NCI-H2227 treated with DMSO at 0.1 percent for 48 hours (cell line): ENCODE measurements at places on chromosomes 4 and X.

- DNase-seq: no peak
These were observed 106.0 kb upstream of the GRXCR1 start for GRCh38 chr4:42786350-42787078.

DNA sequence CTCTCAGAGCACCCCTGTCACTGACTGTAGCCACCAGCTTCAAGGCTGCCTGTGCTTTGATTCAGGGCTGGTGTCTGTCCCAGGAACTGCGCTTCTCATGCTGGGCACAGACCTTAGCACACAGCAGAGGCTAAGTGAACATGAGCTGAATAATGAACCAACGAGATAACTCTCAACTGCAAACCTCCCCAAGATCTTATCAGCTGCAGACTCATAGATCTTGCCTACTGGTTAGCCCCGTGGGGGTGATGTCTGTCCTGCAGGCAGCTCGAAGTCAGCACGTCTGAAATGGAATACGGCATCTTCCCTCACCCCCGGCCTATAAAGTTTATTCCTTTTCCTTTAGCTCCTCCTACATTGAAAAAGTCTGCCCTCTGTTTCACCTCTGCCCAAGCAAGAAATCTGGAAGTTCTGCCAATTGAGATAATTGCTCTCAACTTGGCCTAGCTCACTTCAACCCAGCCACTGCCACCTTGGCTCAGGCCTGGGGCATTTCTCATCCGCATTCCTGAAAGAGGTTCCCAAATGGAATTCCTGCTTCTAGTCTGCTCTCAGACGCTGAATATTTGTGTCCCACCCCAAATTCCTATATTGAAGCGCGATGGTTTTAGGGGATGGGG is 73.7 kb downstream of the GATB start:
- DNase-seq: no peak

DNA sequence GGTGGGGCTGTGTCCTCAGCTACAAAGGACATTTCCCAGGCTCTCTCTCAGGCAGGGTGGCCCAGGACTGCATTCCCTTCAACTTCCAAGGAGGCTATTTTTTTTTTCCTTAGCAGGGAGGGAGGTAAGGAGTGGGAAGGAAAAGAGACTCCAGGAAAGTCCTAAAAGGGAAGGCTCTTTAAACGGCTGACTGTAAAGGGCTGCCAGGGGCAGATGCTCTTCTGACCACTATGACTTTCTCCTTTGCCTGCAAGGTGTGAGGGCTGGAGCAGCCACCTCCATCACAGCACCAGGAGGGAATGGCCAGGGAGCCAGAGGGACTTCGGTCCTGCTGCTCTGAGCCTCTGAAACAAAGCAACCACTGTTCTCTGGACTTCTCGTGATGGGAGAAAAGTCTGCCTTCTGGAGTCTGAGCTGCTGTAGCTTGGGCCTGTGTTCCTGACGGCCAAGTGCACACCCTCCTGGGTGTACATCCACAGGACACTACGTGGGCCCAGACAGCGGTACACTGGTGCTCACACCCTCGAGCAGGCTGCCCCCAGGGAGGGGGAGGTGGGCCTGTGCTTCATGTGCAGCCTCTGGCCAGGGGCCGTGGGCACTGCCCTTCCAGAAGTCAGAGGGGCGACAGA is 17.9 kb downstream of the NAT8L start:
- no peak for DNase-seq

- DNase-seq: no peak
These were observed 10.1 kb downstream of the GK start for GRCh38 chrX:30663322-30663721.

DNA sequence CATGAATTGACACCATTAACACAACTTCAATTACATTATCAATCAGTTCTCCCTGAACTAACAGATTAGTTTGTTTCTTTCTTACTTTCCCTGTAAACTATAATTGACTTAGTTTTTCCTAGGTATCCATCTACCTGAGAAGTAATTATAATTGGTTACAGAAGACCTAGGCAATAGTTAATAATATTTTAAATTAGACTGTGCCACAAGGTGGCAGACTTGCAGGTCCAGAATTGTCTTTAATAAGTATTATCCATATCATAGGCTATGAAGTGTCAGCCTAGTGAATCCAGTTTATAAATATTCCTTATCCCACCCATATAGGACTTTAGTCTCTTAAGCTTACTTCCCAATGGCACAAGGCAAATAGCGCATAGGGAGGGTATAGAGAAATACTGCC is 48.9 kb upstream of the FAM47B start:
- no peak for DNase-seq

GRCh38 chr4:134585972-134586371 is 384.4 kb upstream of the PABPC4L start:
- DNase-seq: no peak

DNA sequence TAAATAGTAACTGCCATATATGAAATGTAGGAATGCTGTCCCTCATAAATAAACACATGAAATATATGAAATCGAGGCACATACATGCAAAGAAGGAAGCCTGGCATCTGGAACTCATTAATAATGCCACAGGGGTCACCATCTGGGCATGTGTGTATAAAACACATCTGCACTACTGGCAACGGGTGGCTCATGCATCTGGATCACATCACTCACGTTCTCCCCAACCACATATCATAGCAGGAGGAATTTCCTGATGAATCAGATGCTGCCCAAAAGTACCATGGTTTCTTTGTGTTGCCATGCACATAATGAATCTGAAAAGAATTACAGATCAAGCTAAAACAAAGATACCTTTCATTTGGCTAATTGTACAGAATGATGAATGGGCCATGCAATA is 28.6 kb downstream of the RNF175 start:
- DNase-seq: no peak

- DNase-seq: no peak
These were observed 12.3 kb upstream of the GRIA3 start for GRCh38 chrX:123171781-123172180.

- DNase-seq: no peak
These were observed 24.6 kb upstream of the WWC2 start for GRCh38 chr4:183074288-183074990.

GRCh38 chr4:9811806-9812205 is 30.4 kb downstream of the DRD5 start:
- no peak for DNase-seq

DNA sequence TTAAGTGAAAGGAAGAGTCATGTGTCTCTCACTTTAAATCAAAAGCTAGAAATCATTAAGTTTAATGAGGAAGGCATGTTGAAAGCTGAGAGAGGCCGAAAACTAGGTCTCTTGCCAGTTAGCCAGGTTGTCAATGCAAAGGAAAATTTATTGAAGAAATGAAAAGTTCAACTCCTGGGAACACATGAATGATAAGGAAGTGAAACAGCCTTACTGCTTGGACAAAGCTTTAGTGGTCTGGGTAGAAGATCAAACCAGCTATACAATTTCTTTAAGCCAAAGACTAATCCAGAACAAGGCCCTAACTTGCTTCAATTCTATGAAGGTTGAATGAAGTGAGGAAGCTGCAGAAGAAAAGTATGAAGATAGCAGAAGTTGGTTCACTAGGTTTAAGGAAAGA is 24.9 kb downstream of the RHOH start:
- no peak for DNase-seq

DNA sequence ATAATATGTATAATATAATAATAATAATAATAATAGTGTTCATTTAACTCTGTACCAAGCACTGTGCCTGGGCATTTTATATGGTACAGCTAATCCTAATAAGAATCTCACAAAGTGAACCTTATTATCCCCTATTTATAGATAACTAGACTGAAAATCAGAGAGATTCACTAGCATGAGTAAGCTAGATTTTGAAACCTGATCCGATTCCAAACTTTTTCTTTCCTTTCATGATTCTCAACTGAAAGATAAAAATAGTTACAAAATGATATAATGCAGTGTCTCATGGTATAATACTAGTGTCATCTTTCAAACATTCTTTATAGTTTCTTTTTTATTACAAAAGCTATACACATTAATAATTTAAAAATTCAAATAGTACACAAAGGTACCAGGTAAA is 55.9 kb upstream of the RNF128 start:
- no peak for DNase-seq

DNA sequence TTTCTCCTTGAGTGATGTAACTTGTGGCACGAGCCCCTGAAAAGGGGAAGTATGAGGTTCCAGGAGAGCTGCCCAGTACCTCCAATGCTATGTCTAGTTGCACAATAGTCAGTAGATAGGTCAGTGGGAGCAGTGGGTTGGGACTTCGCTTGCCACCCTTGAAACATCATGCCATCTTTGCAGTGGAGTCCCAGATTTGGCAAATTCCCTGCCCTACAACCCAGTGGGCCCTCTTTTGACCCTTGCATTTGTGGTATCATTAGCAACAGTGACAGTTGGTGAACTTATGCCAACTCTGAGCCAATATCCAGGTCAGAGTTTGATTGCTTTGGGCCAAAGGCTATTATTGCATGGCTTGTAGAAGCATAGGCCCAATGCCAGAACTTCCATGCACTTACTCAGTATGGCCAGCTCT is 12.3 kb downstream of the FHL1 start:
- DNase-seq: no peak

DNA sequence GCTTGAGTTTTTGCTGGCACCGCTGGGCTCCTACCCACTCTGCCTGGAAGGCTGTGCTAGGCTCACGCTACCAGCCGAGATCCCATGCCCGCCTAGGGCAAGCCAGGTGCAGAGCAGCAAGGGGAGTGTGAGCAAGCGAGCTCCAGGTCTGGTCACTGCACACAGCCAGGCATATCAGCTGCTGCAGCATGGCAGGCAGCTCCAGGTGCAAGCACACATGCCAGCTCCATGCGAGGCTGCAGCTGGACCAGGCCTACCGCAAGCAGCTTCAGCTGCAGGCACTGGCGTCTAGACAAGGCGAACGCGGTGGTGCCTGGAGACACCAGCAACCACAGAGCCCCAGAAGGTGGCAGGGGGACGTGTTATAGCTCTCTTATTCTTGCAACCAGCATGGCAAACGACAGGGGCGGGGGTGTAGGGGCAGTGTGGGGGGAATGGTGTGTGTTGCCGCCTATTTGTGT is 614.7 kb upstream of the EPHA5 start:
- DNase-seq: no peak

DNA sequence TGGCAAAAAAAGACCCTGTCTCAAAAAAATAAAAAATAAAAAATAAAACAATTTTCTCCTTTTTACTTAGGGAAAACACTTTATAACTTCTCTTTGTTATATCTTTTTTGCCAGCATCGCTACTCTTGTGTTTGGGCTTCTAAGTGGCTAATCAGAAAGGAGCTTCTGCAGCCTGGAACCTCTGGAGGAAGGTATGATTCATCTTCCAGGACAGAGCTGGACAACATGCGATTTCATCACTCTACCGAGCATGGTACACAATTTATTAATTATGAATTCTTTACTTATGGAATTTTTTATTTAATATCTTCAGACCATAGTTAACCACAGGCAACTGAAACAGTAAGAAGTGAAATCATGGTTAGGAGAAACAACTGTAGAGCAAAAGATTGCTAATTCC is 1254.3 kb upstream of the AGA start:
- DNase-seq: no peak

DNA sequence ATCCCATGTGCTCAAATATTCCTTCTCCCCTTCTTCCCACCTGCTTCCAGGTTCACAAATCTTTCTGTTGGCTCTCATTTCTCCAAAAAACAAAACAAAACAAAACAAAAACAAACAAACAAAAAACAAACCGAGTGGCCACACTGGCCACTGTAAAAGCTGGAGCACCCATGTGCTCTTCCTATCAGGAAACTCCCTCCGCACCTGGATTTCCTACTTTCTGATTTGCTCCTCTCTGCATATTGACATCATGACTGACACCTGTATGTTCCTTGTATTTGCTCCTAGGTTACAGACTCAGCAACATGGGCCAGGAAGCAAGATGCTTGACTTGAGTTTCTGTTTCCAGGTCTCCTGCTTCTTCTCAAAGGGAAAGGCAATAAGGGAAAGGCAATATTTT is 258.8 kb downstream of the GPC3 start:
- no peak for DNase-seq

- no peak for DNase-seq
These were observed 213.1 kb downstream of the UGT8 start for GRCh38 chr4:114811564-114812301.

DNA sequence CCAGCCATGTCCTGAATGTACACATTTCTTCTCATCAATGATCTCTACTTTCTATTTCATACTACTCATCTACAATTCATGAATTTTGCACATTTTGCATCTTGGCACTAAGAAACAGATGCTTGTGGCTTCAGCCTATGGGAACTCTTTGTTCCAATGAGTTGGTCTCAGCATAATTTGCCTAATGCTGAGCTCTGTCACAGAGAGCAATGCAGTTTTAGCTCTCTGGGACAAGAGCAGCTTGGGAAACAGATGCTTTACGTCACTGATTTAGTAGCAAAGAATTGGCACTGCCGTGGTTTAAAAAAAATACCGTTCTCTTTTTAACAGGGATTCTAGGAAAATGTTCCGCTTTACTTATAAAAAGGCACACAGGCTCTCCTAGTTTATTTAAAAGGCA is 162.4 kb downstream of the WDFY3 start:
- DNase-seq: no peak

DNA sequence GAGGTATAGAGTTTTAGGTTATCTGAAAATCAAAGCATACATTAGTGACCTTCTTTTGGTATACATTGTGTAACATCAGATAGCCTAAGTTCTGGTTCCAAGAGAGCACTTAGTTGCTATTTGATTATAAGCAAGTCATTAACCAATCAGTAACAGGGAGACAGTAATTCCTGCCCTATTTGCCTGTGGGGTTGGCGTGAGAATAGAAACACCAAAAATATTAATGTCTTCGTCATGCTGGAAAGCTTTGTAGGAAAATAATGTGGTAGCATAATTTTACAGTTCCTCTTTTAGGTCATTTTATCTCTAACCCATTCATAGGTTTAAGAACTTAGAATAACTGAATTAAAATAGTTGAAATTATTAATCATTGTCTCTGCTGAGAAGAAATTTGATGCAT is 37.8 kb downstream of the NPNT start:
- no peak for DNase-seq

GRCh38 chrX:41602816-41603345 is 85.9 kb upstream of the GPR34 start:
- no peak for DNase-seq

GRCh38 chr4:98110214-98110613 is 33.1 kb downstream of the STPG2 start:
- no peak for DNase-seq

- no peak for DNase-seq
These were observed 39.1 kb upstream of the CDKN2AIP start for GRCh38 chr4:183405303-183405702.

DNA sequence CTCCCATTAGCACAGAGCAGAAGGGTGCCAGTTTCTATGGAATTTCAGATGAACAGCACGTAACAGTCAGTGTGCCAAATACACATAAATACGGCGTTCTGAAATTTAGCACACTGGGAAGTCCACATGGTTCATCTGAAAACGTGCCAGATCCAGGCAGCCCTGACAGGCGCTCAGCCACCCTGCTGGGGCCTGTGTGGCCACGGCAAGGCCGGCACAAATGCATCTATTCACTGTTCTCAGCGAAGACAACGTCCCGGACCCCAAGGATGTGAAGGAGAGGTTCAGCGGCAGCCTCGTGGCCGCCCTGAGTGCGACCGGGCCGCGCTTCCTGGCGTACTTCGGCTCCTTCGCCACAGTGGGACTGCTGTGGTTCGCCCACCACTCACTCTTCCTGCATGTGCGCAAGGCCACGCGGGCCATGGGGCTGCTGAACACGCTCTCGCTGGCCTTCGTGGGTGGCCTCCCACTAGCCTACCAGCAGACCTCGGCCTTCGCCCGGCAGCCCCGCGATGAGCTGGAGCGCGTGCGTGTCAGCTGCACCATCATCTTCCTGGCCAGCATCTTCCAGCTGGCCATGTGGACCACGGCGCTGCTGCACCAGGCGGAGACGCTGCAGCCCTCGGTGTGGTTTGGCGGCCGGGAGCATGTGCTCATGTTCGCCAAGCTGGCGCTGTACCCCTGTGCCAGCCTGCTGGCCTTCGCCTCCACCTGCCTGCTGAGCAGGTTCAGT is 15.6 kb downstream of the DGKQ start:
- DNase-seq: no peak
